NCI-H1105 (cell line): ENCODE measurements at places on chromosomes 1 and 21.

- no peak for DNase-seq
These were observed 73.0 kb downstream of the SWT1 start for GRCh38 chr1:185229981-185230380.

DNA sequence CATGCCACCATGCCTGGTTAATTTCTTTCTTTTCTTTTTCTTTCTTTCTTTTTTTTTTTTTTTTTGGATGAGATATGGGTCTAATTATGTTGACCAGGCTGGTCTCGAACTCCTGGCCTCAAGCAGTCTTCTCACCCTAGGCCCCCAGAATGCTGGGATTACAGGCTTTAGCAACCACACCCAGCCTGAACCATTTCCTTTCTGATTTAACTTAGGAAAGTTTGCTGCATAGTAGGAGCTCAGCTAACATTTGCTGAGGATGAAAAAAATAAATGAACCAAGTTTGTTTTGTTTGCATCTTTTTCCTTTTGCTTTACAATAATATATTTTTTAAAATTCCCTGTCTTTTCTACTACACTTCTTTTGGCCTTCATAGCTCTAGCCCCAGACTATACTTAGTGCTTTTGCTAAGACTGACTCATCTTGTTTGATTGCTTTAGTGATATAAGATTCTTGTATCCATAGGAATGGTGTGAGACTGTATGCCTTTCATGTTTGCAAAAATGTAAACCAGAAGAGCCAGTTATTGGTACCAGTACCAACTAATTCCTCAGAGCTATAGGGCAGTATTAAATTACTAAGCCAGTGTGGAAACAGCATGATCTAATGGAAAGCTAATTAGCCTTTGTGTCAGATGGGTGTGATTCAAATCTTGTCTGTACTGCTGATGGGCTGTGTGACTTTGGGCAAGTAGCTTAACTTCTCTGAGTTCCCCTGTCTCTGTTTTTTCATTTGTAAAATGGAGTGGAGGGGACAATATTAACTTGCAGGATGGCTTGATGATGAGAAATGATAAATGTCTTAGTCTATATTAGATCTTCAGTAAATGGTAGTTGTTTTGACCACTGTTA is 66.9 kb downstream of the NFIA start:
- DNase-seq: no peak

GRCh38 chr1:91764471-91765115 is 121.4 kb downstream of the TGFBR3 start:
- DNase-seq: no peak

GRCh38 chr1:7754234-7754633 is 16.9 kb upstream of the VAMP3 start:
- no peak for DNase-seq

GRCh38 chr1:221022331-221022730 is 143.1 kb downstream of the HLX start:
- DNase-seq: no peak

GRCh38 chr1:182589931-182590330 is 875 bp upstream of the RNASEL start:
- no peak for DNase-seq

DNA sequence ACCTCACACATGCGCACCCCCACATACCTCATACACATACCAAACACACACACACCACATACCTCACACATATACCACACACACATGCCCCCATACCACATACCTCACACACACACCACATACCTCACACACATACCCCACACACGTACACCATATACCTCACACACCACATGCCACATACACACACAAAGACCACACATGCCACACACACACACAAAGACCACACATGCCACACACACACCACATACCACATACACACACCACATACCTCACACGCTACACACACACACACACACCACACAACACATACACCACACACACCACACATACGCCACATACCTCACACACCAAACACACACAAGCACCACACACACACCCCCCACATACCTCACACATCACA is 30.0 kb downstream of the HIVEP3 start:
- DNase-seq: no peak

- no peak for DNase-seq
These were observed 81.9 kb downstream of the SLC25A24 start for GRCh38 chr1:108117945-108118902.

GRCh38 chr1:107464827-107465226 is 324.0 kb downstream of the NTNG1 start:
- no peak for DNase-seq

GRCh38 chr1:30701258-30701633 is 22.1 kb downstream of the MATN1 start:
- no peak for DNase-seq

DNA sequence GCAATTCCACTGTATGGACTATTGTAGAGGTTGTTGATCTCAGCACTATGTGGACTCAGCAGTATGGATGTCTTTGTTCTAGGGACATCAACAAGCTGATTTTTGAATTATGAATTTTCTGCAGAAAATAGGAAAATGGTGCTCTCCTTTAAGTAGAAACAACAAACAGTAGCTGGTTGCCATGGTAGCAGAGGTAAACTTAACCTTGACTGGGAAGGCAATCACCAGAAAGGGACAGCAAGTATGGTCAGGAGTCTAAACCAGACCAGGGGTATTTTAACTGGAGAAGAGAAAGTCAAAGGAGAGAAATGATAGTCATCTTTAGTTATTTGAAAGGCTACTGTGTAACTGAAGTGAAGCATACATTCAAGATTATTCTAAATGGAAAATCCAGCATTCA is 22.3 kb downstream of the WLS start:
- DNase-seq: no peak

DNA sequence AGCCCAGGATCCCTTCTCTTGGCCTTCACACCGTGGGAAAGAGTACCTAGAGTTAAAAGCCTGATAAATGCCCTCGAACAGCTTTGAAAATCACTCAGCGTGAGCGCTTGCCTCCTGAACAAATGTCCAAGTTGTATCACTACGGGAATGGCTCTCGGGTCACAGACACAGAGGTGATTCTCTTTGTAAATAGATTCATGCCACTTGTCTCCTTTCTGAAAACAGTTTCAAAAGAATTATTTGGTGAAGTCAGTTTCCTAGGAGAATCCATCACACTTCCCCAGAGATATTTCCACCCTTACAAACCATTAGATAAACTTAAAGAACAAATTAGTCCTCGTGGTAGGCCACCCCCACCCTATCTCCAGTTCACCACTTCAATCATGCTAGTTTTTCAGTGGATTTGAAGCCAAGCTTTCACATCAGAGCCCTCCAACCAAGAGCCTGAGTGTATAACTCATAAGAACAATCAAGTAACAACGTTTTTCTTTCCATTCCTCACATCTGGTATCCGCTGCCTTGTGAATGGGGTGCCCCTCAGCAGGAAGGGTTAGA is 132.9 kb downstream of the SLC30A10 start:
- no peak for DNase-seq
